Activated CD8-positive, alpha-beta memory T cell treated with anti-CD3 and anti-CD28 coated beads for 1 hour (primary cell): ENCODE measurements at places on chromosomes 3 and 15.

DNA sequence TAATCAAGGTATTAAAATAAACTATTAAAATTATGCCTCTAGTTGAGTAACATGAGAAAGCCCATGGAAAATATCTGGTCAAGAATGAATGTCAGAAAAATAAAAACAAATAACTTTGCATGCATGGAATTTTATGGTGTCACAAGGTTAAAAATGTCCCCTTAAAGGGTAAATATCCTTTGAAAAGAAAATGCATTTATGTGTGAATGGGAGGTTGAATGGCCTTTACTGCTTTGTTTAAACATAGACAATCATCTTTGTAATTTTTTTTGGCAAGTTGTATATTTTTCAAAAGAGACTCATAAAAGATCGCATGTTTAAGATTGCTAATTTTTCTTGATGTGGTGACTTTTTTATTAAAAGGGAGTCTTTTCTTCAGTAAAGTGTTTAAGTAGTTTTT is 564.2 kb downstream of the NR2F2 start:
- DNase-seq: no peak

DNA sequence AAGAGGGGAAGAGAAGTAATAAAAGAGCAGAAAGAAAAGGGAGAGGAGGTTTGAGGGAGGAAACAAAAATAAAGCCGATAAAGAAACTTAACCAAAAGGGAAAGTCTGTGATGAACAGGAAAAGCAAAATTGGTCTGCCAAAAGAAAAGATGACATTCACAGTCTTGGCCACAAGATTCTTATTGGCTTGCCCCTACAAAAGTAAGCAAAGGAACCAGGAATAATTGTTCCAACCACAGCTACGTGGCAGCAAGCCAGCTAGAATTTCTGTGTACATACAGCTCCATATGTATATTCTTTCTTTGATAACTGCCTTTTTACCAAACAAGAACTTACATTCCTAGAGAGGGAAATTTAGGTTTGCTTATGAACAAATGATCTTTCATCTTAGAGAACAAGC is 79.6 kb downstream of the MLH1 start:
- DNase-seq: no peak

DNA sequence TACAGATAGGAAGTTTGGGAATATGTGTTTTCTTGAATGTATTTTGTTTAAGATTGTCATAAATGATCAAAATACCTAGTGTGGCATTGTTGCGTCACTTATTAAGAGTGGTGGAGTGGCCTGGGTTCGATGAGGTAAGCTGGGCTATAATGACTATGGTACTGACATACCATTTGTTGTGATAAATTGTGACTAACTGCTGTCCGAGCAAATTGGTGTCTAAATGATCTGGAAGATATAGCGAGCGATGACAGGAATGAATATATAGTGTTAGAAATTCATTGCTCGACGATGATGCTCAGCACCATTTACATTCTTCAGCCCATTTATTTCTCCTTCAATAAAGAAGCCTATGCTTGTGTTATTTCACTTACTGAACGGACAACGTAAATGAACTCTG is 123.3 kb downstream of the MCTP2 start:
- no peak for DNase-seq

DNA sequence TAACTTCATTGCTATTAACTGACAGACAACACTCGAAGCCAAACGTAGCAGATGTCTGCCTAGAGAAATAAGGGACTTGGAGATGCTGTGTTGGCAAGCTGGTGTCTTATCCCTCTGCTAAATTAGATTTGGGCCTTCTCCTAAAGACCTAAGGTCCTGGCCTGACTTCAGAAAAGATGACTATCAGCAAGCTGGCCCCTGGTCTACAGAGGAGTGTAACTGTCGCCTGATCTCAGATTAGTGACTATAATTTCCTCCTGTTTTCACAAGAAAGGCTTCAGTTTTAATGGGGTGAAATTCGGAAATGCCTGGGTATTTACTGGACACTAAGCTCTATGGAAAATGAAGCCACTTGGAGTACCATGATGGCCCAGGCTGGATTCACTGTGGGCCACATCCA is 53.1 kb upstream of the SLC7A14 start:
- DNase-seq: no peak

- no peak for DNase-seq
Measured at GRCh38 chr3:59595830-59596229, 546.0 kb upstream of the CFAP20DC start.
